Stimulated activated CD4-positive, alpha-beta T cell treated with anti-CD3 and anti-CD28 coated beads, Interleukin-1b, Interleukin-23, amount 100 ng/mL, for 24 hours (primary cell): ENCODE measurements at places on chromosomes 1 and 21.

DNA sequence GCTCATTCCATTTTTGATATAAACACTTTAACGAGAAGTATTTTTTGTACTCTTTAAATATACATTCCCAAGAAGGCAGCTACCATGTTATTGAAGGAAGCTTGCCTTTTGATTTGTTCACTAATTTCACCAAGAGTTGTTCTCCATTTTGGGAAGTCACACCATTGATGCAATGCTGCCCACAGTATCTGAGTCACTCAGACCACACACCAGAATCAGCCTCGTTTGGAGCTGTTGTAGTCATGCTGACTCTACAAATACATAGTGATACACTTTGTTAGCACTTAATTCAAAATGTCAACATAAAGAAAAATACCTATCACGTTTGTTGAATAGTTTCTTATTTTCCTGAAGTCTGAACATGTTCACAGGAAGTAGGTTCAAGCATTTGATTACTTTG, 78.7 kb downstream of the PAPPA2 start:
- DNase-seq = no peak

- no peak for DNase-seq
These were observed 42.2 kb upstream of the BCAR3 start for GRCh38 chr1:93723733-93724270.

DNA sequence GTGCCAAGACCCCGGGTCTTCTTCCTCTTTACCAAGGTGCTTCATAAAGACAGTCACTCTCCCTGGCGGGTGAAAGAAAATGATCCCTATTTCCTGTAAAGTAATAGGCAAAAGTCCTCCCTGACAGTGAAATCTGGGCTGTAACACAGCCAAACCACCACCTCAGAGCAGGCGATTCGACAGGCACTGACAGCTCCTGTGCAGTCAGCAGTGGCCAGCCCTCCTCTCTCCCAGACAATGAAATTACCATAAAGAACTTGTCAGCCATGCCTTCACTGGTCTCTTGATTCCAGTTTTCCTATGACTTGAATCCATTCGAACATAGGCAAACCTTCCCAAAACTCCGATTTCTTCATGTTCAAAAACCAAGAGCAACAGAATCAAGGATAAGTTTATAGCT, 492.2 kb upstream of the DAB1 start:
- DNase-seq = no peak

DNA sequence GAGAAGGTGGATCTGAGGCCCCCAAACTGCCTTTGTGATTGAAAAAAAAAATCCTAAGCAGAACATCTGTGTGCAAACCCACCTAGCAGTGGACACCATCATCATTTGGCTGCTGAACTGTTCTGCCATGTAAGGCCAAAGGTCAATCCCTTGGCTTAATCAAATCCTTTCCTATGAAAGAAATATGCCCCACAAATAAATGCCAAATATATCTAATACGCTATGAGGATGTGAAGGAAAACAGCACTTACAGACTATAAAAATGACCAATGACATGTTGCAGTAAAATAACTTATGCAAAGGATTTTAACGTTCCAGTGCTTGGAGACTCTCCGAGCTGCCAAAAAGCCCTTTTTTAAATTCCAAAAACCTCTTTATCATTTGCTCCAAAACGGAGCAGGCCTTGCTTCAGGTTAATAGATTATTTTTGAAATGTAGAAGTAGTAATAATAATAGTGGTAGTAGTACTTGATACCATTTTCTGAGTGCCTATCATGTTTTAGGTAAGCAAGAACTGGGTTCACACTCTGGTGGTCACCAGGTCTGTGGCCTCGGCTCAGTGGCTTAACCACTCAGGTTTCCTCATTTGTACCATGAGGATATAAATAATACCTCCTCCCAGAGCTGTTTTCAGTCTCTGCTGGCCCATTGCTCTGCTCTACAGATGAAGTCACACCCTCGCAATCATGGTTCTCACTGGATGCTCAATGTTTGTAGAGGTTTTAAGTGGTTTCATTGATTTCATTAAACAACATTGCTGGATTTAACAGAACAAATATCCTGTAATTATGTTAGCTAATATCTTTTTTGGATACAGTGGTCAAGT, 47.9 kb upstream of the EDEM3 start:
- DNase-seq = no peak

DNA sequence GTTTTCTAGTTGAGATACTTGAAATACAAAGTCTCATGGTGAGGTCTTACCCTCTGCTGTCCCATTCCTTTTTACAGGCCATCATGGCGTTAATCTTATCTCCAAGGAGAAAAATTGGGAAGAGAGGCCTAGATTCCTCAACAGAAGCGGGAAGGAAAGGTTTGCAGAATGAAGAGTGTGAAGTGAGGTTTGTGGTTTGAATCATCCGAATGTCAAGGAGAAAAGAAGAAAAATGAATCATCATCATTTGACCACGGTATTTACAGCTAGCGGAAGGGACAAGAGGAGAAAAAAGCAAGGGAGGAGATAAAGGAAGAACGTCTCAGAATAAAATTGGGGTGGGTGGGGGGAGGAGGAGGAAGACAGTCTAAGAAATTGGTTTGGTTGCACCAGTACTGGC, 935 bp upstream of the COG2 start:
- DNase-seq = no peak

- no peak for DNase-seq
These were observed 4.3 kb downstream of the HES3 start for GRCh38 chr1:6248161-6248776.

- DNase-seq = no peak
These were observed 61.4 kb upstream of the TNFSF18 start for GRCh38 chr1:173112129-173112528.

- DNase-seq = no peak
These were observed 757.6 kb upstream of the TPTE start for GRCh38 chr21:9763807-9764206.

DNA sequence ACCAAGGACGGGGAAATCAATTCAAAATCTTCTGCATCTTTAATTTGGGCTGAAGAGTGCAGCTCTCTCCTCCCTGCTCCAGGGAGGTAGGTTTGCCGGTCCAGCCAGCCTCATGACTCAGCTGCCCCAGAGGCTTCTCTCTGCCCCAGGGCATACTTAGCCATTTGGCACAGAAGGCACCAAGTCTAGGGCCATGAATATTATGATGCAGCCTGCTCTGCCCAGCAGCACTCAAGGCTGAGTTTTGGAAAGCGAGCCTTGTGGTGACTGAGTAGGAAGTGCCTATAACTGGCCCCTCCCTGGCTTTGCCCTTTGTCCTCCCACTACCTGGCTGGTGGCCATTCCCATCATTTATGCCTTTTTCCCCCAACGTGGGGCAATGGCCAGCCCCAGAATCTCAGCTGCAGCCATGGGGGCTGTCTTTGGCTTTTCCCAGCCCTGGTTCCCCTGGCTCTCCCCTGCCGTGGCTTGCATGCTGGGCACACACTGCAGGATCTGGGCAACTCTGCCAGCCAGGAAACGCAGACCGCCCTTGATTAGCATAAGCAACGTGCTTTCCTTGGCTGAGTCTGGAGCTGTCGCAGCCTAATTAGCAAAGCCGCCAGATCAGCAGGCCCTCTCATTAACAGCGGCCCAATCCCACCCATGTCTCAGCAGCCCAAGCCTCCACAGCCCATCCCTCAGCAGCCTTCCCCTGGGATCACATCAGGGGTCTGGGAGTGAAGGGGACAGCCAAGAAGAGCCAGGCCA, 258.6 kb upstream of the TMEM51 start:
- no peak for DNase-seq

GRCh38 chr1:101242324-101243050, 5.7 kb downstream of the S1PR1 start:
- DNase-seq = no peak

DNA sequence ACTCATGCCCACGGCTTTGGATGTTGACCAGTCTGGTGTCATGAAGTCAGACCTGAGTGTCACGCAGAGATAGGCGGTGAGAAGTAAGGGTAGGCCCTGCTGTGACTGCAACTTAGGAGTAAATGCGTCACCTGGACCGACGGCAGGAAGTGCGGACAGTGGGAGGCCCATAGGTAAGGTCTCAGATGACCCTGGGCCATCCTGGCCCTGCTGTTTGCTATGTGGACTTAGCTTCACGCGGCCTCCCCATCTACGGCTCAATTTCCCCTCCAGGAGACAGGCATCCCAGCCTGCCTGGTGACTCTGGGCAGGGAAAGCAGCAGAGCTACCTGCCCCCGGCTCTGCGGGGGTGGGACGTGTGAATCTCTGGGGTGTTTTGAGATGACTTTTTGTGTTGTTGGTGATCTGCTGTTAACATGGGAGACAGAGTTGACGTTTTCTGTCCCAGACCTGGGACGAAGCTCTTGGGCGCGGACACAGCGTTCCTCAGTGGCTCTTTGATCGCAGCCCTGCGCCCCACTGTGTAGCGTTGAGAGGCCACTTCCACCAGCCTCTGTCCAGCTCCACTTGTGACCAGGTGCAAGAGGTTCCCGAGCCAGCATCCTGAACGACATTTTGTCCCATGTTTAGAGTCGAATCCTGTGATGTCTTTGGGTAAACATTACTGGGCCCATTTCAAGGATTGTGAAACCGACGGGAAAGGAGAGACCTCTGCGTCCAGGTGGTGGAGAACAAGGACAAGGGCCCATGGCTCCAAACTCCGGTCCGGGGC, 39.9 kb downstream of the CRYAA start:
- DNase-seq = no peak

DNA sequence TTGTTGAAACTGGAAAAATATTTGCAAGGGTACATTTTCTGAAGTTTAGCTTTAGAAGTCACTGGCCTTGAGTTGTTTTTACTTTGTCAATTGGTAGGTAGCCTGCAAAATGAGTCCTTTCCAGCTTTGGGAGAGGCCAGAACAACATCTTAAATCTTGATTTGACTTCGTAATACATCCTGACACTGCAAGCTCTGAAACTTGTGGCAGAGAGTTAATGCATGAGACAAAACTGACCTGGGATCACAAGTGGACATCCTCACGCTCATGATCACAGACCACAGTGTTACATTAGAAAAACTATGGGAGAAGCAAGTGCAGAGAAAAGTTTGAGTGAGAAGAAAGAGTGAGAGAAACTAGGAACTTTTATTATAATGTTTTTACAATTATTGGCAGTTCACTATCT, 550.9 kb downstream of the USP25 start:
- no peak for DNase-seq

GRCh38 chr1:105101261-105101660, 1351.6 kb downstream of the AMY1C start:
- DNase-seq = no peak

DNA sequence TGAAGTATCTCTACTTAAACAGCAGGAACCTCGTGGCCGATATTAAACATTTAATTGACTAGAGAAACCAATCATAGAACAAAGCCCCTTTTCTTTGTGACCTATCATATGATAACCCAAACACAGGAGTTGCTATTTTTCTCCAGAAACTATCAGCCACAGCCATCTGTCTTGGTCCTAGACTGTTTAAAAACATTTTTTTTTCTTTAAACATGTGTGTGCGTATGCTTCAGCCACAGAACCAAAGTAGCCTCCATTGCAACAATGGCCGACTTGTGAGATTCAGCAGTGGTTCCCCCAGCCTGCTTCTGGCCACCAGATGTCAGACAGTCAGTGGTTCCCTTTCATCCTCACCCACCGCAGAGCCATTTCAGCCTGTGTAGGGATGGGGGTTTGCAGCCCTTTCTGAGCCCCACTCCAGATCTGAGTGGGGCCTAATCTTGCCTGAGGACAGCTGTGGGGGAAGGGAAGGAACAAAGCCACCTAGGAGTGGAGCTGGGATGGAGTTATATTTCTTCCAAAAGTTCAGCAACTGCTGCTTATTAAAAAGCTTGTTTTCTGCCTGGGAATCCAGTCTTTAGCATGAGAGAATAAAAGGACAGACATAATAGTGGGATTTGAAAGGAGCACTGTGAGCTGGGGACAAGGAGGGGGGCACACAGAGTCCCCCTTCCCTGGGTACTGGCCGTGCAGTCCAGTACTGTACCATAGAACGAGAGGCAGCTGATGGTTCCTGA, 11.7 kb upstream of the IGSF3 start:
- no peak for DNase-seq

- DNase-seq = no peak
These were observed 3.3 kb upstream of the CAPN9 start for GRCh38 chr1:230743899-230744298.

DNA sequence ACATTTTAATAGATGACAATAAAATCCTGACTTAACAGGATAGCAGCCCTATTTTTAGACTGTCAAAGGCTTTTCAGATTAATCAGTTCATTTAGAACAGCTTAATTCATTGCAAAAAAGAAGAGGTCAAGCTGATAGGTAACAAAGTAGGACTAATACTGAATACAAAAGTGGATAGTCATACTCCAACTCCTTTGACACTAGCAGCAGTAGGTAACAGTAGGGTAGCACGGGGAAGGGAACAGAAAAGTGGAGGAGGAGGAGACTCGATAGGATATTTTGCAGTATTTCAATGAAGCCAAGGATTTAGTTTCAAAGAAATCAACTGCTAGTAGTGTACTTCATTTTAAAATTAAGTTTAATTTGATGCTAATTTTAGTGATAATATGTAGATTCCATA, 51.1 kb downstream of the USP1 start:
- DNase-seq = no peak

DNA sequence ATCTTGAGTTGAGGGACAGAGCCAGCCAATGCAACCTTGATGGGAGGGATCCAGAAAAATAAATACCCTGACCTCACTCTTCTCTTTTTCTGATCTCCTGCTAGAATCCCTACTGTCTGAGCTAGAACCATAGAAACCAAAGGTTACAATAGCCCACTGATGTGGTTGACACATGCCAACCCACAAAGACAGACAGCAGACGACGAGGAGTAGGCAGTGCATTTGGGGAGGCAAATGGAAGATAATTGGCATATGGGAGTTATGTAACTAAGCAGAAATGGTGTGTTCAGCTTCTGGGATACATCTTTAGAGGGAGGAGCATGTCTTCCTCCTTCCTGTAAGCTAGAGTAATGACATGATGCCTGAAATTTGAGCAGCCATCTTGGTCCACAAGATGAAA, 171.7 kb upstream of the FGGY start:
- DNase-seq = no peak

DNA sequence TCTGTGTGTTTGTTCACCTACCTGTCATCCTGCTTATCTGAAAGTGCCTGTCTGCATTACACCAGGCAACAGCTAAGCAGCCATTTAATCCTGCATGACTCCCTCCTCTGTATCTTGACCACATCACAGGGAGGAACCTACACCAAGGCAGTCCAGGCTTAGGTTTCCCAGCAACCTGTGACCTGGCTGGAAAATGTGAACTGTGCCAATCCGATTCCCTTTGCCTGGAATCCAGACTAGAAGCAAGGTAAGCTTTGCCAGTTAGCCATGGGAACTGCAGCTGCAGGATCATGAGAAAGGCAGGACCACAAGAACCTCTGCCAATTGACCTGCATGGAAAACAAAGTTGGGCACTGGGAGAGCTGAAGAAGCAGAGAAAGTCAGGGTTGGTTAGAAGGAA, 6.3 kb upstream of the ATP1B1 start:
- DNase-seq = no peak

GRCh38 chr21:42389449-42389835, 6.4 kb downstream of the TMPRSS3 start:
- no peak for DNase-seq

- DNase-seq = no peak
These were observed 87.2 kb downstream of the ATP1A1 start for GRCh38 chr1:116460261-116460660.

GRCh38 chr1:11481019-11481418, 2.1 kb downstream of the DISP3 start:
- DNase-seq = no peak

- no peak for DNase-seq
These were observed 99.0 kb upstream of the HNRNPU start for GRCh38 chr1:244963231-244963826.

GRCh38 chr21:35256468-35256988, 207.4 kb upstream of the RUNX1 start:
- no peak for DNase-seq

- no peak for DNase-seq
These were observed 11.8 kb upstream of the INPP5B start for GRCh38 chr1:37958690-37959089.
